ENCODE measurements at places on chromosomes 1 and 21.

DNA sequence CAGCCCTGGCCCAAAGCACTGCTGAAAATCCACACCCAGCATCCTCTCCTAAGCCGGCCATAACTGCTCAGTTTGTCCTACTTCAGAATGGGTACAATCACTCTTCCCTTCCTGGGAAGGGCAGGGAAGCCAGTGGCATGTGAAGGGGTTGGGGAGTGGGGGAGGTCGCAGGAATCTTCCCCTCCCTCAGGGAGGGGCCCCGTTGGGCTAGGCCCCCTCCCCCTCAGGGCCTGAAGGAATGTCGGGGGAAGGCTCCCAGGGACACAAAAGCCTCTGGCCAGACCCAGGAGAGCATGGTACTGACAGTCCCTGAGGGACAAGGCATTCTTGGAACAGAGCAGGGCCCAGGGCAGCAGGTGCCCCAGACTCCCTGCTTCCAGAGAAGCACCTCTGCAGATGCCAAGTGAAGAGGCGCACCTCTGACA, 1.2 kb downstream of the ELOVL1 start:
- DNase-seq: no peak

DNA sequence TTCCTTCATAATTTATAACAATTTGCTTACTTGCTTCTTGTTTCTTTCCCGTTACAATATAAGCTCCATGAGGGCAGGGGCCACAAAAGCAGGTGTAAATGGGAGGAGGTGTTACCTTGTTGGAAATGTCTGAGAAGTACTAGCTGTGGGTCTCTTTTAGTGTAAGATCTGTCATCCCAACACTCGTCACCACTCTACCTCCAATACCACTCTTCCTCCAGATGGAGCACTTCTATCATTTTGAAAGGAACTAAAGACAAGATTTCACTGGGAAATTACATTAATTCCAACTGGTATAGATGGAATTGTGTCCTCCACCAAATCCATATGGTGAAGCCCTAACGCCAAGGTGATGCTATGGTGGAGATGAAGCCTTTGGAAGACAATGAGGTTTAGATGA, 53.0 kb upstream of the CPLANE2 start:
- DNase-seq: no peak

DNA sequence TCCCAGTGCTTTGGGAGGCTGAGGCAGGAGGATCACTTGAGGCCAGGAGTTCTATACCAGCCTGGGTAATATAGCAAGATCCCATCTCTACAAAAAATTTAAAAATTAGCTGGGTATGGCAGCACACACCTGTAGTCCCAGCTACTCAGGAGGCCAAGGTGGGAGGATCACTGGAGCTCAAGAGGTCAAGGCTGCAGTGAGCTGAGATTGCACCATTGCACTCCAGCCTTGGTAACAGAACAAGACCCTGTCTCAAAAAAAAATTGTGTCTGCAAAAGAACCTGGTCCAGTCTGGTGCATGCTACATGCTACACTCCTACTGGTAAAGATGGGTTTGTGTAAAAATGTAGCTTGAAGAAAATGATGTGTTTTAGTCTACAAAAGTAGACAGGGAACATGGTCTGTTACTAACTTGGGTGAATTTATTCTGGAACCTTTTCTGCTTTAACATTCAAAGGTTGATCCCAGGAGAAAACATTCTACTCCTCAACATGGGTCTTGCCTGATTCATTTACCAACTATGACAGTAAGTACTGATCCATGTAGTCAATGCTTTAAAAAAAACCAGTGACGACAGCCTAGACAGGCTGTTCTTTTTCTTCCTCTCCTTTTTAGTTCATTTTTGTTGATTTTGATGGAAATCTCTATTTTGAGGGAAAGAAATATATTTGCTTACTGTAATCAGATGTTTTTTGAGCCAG, 32.7 kb upstream of the ENAH start:
- DNase-seq: no peak

DNA sequence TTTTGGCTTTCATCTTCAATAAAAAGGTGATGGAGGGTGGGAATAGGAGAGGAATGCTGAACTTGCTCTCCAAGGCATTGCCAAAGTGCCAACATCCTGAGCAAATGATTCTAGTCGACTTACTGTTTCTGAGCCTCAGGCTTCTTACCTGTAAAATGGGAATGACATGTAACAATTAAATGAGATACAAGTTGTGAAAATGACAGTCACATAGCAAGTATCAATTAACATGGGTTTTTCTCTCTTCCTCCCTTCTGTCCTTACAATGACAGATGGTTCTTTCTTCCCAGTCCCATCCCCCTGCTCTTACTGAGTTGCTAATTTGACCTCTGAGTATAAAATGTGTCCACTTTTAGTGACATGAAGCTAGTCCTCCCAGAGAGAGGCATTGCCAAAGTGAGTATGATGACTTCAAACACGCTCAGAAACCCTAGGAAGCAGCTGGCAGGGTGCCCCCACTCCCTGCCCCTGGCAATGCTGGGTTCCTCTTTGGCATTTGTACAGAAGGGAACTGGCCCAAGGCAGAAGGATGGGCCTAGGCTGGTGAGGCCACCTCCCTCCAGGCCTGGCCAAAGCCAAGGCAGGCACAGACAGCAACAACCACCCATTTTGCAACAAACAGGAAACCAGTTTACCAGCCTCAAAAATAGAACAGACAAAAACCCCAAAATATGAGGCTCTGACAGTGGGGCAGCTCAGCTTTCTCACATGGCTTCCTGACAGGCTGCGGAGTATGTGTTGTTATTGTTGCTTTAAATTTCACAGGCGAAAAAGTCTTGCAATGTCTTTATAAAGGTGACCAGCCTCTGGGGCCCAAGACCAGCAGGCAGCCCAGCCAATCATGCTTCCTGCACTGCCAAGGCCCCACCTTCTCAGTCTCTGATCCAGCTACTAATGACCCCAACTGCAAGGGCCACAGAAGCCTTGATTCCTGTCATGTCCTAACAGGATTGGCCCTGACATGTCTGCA, 115.9 kb downstream of the HIVEP3 start:
- DNase-seq: peak; percentile 89

- DNase-seq: no peak
These were observed 6.8 kb upstream of the INAVA start for GRCh38 chr1:200887772-200888348.

GRCh38 chr1:191977874-191978506, 180.3 kb upstream of the RGS18 start:
- DNase-seq: no peak

DNA sequence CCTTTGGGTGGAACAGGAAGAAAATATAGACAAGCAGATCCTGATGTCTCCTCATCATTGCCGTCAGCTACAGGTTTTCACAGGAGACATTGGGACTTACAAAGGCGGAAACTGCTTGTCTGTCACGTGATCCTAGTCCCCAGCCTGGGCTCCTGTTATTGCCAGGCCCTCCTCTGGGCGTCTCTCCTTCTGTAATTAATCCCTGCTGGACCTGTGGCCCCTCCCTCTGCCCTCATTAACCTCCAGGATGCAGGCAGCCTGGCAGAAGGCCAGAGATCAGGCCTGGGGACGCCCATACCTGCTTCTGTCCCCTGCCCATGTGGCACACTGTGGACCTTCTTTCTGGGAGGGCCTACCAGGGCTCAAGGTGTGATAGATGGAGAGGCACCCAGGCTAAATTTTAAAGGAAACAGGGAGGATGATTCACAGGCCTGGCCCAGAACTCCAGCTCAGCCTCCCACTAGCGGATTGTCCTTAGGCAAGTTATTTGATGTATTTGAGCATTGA, 2.4 kb downstream of the S100A5 start:
- no peak for DNase-seq

- DNase-seq: no peak
These were observed 134.2 kb downstream of the GDAP2 start for GRCh38 chr1:117795190-117795589.

GRCh38 chr1:222811671-222812070, 3.2 kb upstream of the DISP1 start:
- DNase-seq: no peak

GRCh38 chr1:37288900-37289299, 185.5 kb upstream of the ZC3H12A start:
- DNase-seq: peak; percentile 70

GRCh38 chr1:77857552-77857951, 30.9 kb upstream of the NEXN start:
- DNase-seq: no peak

DNA sequence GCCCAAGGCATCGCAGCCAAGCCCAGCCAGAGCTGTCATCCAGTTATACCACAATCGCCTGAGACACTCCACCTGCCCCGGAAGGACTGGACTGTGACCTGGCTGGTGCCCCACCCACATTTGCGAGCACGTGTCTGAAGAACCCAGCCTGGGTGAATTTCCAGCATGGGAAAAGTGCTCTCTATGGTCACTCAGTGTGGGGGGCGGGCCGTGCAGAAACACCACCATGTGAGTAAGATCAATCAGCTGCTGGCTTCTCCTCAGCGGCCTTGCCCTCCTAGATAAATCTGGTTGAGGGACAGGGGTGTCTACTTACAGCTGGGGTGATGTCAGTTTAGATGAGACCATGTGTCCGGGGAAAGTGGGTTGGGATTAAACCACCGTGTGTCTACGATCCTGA, 44.8 kb downstream of the URB1 start:
- DNase-seq: no peak

- peak; percentile 30 for DNase-seq
These were observed 12.2 kb upstream of the SPEN start for GRCh38 chr1:15835205-15835740.

- no peak for DNase-seq
These were observed 110.0 kb upstream of the SPAG17 start for GRCh38 chr1:118294875-118295642.

DNA sequence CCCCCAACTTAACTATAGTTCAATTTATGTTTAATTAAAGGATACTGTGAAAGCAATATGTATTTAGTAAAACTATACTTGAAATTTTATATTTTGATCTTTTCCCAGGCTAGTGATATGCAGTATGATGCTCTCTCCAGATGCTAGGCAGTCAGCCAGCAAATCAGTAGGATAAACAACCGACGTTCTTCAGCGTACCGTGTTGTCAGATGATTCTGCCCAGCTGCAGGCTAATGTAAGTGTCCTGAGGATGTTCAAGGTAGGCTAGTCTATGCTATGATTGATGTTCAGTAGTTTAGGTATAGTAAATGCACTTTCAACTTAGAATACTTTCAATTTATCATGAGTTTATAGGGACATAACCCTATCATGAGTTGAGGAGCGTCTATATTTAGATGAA, 762.6 kb downstream of the MRPL39 start:
- no peak for DNase-seq

DNA sequence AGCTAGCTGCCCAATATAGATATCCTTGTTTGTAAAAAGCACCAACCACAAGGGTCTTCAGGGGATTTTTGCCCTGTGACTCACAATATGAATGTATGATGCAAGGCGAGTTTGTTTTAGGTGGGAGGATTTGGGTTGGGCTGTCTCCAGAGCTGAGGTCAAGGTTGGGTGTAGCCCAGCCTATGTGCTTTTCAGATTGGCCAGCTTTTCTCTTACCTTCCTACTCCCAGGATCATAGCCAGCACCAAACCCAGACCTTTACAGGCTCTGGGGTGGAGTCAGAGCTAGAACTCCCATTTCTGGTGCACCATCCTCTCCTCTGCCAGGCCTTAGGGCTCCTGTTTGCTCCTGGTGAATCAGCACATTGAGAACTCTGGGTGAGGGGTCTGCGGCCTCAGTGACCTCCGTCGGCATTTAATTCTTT, 55.6 kb upstream of the GCLM start:
- no peak for DNase-seq

- no peak for DNase-seq
These were observed 23.8 kb downstream of the CACNA1S start for GRCh38 chr1:201088395-201088794.

DNA sequence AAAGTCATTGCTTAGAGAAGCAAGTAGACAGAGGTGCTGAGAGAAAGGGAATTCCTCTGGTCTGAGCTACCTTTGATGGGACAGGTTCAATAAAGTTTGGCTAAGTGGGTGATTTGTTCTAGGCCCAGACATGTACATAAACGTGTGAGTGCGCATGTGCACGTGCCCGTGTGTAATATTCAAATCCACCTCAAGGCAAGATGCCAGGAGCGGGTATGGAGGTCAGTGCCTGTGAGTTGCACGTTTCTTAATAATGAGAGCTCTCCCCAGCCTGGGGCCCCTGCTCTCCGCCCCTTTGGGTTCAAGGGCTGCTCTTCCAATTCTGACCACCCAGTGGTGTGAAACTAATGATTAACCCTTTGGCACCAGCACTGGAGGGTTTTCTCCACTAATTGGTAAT, 53.8 kb upstream of the LMO4 start:
- no peak for DNase-seq

GRCh38 chr1:203572134-203572625, 54.5 kb upstream of the ATP2B4 start:
- DNase-seq: no peak

- DNase-seq: no peak
These were observed 85.9 kb downstream of the MRPL37 start for GRCh38 chr1:54285815-54286345.

GRCh38 chr1:224623743-224624333, 7.7 kb downstream of the CNIH3 start:
- peak; percentile 38 for DNase-seq

DNA sequence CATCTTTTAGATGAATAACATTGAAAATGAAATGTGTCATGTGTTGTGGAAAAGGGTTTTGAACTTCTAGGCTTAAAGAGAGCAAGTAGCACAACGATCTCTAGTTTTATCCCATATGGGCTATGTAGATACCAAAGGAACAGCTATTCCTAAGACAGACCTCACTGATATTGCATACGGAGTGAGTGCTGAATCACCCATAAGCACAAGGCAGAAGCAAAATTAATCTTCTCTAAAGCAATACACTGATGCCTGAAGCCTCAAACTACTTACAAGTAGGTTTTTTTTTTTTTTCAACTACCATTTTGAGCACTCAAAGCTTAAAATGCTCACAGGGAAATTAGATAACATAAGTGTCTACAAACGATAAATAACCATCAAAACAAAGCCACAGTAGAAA, 5.0 kb upstream of the KMO start:
- DNase-seq: no peak

- no peak for DNase-seq
These were observed 120.9 kb downstream of the ATG4C start for GRCh38 chr1:62904856-62905225.

GRCh38 chr1:224784265-224785039, 145.0 kb upstream of the DNAH14 start:
- DNase-seq: peak; percentile 51

All from suppressor macrophage treated with lipopolysaccharide for 1 hour (primary cell).